ENCODE measurements at places on chromosomes 12 and 14.

GRCh38 chr14:69079188-69079742 is 73.7 kb downstream of the DCAF5 start:
- DNase-seq, result no peak

DNA sequence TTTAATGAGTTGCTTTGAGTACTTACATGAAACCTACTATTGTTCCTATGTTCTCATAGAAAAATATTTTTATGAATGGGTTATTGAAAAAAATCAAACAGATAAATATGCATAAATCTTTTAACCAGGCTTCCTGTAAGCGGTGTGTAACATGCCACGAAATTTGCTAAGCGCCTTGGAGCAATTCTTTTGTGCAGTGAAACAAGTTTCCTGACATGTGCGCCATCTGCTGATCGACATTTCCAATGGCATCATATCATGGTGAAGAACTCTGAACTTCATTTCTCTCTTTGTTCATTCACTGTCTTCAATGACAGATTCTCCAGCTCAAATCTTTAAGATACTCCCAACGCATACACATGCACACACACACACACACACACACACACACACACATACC is 145.6 kb upstream of the NAV3 start:
- no peak for DNase-seq

- DNase-seq, result no peak
Measured at GRCh38 chr14:101475456-101476257, 85.6 kb upstream of the DIO3 start.

DNA sequence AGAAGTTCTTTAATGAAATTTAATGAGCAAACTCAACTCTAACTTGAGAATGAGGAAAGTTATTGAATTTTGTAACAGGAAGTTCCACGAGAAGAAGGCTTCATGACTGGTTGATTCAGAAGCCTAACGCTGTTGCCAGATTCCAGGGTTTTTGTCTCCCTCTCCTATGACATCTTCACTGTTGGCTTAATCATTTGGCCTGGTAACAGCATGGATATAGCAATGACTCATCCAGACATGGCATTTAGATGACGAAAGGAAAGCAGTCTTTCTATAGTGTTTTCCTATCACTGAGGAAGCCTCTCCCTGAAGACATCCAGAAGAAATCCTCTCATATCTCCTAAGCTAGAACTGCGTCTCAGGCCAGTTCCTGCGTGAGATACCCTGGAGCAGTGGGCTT is 9.4 kb upstream of the KCNA1 start:
- no peak for DNase-seq

GRCh38 chr12:4824380-4824779 is 85.3 kb upstream of the KCNA1 start:
- no peak for DNase-seq

DNA sequence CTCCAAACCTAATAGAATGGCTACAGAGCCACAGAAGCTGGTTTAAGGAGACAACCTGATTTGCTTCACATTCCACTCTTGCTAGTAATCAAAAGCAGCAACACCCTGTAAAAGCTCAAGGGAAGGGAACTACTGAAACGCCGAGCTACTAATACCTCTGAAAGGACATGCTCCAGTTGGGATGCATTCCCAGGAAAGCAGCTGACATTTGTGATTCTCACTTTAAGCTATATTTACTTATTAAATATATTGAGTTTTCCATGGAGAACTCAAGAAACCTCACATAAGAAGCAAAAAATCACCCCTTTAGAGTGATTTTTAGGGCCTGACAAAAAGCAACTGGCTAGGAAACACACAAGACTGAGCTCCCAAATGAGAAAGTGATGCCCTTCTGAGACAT is 1073.0 kb upstream of the FLRT2 start:
- no peak for DNase-seq

DNA sequence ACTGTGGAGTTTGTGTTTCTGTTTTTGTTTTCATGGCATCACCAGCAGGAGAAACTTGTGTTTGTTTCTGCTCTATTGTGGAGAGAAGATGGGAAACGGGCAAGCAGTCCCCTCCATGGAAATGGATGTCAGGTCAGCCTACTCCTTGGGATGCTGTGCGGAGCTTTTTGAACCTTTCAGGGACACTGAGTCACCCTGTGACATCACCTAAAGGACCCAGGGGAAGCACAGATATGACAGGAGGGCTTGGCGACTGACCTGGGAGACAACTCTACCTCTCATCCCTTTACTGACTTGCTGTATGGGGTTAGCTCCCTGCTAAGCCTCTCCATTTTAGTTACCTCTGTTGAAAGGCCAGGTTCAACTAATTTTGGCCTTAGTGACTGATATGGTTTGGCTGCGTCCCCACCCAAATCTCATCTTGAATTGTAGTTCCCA is 706.9 kb upstream of the TMEM132C start:
- DNase-seq, result no peak

All from activated naive CD4-positive, alpha-beta T cell (primary cell).